ENCODE measurements at places on chromosomes 12 and 14. TPM values are rescaled to one million over a fixed set of nuclear protein-coding genes. Genes with fewer than 3 reads are reported as not detected.

DNA sequence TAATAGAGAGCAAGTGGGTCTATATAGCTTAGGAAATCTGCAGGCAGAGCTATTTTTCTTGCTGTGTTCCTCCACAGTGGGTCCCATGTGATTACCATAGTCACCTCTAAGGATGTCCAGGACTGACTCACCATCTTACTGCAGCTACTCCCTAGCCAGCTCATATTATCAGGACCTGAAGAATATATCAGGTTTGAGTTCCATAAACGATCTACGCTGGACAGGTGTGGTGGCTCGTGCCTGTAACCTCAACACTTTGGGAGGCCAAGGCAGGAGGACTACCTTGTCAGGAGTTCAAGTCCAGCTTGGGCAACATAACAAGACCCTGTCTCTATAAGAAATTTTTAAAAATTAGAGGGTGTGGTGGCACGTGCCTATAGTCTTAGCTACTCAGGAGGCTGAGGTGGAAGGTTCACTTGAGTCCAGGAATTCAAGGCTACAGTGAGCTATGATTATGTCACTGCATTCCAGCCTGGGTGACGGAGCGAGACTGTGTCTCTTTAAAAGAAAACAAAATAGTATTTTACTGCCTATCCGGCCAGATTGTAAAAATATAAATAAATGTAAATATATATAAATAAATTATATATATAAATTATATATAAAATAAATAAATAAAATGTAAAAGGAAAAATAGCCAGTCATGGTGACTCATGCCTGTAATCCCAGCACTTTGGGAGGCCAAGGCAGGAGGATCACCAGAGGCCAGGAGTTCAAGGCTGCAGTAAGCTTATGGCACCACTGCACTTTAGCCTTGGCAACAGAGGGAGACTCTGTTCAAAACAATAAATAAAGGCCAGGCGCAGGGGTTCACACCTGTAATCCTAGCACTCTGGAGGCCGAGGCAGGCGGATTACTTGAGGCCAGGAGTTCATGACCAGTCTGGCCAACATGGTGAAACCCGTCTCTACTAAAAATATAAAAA lies 6.9 kb upstream of the SPRYD4 start:
- DNase-seq = no peak

Gene NRIP2
- 1.4 TPM for polyA plus RNA-seq

Gene TAPBPL
- polyA plus RNA-seq = 259 TPM

- DNase-seq = no peak
These were observed 31.1 kb upstream of the NUBPL start for GRCh38 chr14:31530136-31530535.

GRCh38 chr14:98867146-98867545 lies 404.9 kb downstream of the BCL11B start:
- DNase-seq = no peak
